ENCODE measurements at places on chromosomes 6 and 20. TPM values are rescaled to one million over a fixed set of nuclear protein-coding genes. Genes with fewer than 3 reads are reported as not detected.
A peak's percentile ranks its signal among the peaks of the same experiment; 100 is the strongest.

- no peak overlapping the region for H3K27ac ChIP-seq
- no peaks in the 10 kb centered on the region for H3K27me3 ChIP-seq
- H3K4me3 ChIP-seq: no peak overlapping the region
- H3K4me1 ChIP-seq: no peaks in the 10 kb centered on the region
- no peak for DNase-seq
Observed at GRCh38 chr6:128567029-128567428, 46.6 kb upstream of the PTPRK start.

DNA sequence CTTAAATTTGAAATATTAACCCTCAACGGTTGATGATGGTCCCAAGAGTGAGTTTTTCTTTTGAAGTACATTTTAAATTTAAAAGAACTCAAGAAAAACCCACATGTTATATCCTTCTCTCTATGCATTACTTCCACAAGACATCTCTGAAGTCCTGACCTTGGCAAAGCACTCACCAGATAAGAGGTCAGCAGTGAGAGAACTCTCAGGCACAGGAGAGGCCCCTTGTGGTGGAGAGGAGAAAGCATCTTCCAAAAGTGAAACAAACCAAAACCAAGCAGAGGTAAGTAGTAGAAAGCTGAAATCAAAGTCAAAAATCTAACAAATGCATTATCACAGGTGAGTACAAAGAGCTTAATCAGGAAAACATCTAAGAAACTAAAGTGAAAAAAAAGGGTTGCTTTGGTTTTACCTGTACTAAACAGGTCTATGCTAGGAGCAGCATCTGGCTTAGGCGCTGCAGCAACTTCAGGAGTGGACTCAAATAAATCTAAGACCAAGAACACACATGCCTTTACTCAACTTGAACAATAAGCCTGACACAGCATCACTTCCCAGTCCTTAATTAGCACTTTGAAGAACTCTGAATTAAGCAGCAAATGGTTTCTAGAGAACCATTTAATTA lies 80.5 kb downstream of the PRSS35 start:
- no peaks in the 10 kb centered on the region for H3K36me3 ChIP-seq
- no peak overlapping the region for H3K4me3 ChIP-seq
- H3K27me3 ChIP-seq: no peaks in the 10 kb centered on the region
- peak; percentile 27 for DNase-seq
- no peaks in the 10 kb centered on the region for H3K4me1 ChIP-seq
- no peak overlapping the region for H3K27ac ChIP-seq

DNA sequence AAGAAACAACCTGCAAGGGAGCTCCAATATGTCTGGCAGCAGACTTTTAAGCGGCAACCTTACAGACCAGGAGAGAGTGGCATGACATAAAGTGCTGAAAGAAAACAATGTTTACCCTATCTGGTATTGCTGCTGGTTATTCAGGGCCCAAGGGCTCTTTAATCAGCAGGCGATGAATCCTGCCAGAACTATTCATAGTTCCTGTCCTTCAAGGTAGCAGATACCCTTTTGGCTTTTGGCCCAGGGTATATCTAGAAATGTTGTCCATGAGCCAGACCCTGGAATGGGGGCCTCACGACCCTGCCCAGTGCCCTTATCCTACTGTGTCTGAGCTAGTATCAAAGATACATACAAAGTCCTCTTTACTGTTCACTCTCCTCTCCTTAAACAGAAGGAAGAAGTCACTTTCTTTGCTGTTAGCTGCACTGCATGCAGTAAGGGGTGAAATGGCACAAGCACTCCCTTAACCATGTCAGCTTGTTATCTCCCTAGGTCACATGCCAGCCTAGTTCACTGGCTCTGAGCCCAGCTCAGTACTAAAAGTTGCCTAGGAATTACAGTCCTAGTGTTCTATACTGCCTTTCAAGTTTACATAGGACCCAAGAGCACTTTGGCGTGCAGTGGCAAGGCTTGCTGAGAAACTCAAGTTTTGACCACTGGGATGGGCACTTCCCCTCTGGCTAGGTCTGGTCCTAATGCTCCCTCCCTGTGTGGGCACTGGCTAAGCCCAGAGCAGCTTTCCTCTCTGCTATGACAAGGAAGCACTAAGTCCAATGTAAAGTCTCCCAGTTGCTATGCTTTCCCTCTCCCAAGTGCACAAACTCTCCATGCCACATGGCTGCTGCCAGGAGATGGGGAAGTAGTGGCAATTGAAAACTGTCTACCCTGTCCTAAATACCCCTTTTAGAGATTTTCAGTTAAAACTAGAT lies 122.0 kb downstream of the HTR1B start:
- no peak overlapping the region for H3K27ac ChIP-seq
- H3K4me3 ChIP-seq: no peak overlapping the region
- no peaks in the 10 kb centered on the region for H3K36me3 ChIP-seq

GRCh38 chr6:32825966-32826365 lies 9.2 kb upstream of the HLA-DOB start:
- H3K27me3 ChIP-seq: no peaks in the 10 kb centered on the region
- DNase-seq: no peak
- no peak overlapping the region for H3K4me3 ChIP-seq
- no peak overlapping the region for H3K27ac ChIP-seq
- H3K4me1 ChIP-seq: no peaks in the 10 kb centered on the region

GRCh38 chr20:47489448-47489872 lies 12.2 kb upstream of the NCOA3 start:
- peaks cover 15% of the 10 kb centered on the region for H3K4me1 ChIP-seq
- no peaks in the 10 kb centered on the region for H3K27me3 ChIP-seq
- no peak overlapping the region for H3K4me3 ChIP-seq

DNA sequence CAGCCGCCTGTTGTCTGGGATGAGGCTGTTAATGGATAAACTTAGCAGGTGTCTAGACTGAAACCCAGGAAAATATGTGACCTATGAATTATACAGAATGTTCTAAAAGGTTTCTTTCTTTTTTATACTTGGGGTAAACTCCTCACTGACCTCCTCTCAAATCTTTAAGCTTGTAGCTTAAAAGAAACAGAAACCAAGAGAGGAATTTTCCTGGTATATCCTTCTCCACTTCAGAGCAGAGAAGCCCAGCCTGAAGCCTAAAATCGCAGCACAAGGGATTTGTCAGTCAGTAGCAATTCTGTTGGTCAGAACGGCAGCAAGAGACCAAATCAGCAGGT lies 99.4 kb upstream of the RIPOR2 start:
- no peaks in the 10 kb centered on the region for H3K27me3 ChIP-seq
- no peaks in the 10 kb centered on the region for H3K4me1 ChIP-seq
- DNase-seq: no peak

DNA sequence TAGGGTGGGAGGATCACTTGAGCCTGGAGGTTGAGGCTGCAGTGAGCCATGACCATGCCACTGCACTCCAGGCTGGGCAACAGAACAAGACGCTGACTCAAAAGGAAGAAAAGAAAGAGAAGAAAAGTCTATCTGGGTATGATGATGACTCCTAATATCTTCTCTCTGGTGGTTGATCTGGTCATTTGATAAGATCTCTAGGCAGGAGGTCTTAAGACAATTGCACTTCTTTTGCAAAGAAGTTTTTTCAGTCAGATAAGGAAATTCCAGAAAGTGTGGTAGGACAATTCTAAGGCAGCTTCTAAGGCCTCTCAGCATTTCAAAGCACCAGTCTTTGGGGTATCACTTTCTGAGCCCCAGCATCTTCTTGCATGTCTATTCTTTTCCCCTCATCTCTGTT lies 7.7 kb upstream of the AIF1 start:
- H3K4me1 ChIP-seq: no peaks in the 10 kb centered on the region
- no peaks in the 10 kb centered on the region for H3K27me3 ChIP-seq
- DNase-seq: no peak
- no peak overlapping the region for H3K27ac ChIP-seq
- H3K36me3 ChIP-seq: no peaks in the 10 kb centered on the region
- no peak overlapping the region for H3K4me3 ChIP-seq

DNA sequence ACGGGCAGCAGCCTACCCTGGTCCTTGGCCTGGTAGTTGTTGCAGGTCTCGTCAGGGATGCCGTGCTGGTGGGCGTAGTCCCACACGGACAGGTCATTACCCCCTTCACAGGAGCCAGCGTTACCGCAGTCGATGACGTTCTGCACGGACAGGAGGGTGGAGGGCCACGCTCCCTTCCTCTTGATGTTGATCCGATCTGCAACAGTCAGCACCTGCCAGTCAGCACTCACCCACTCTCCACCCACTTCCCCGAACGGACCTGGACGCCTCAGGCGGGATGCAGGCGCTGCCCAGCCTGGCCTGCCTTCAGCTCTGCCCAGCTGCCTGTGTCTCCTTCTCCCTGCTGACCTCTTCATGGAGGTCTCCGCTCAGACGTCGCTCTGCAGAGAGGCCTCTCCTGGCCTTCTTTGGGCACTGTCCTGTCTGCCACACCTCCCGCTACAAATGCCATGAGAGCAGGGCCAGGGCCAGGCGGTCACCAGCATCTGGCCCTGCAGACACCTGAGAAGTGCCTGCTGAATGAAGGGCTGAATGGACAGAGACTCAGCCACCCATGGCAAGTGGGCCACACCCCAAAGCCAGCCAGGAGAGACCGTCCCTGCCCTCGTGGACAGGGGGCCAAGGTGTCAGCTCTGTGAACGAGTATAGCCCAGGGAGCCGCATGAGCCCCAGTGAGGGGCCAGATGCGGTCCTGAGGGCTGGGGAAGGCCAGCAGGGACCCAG lies 5.4 kb downstream of the CTSZ start:
- DNase-seq: no peak
- no peak overlapping the region for H3K27ac ChIP-seq
- H3K4me3 ChIP-seq: no peak overlapping the region
- no peaks in the 10 kb centered on the region for H3K27me3 ChIP-seq
- H3K4me1 ChIP-seq: peaks cover 30% of the 10 kb centered on the region

GRCh38 chr6:33914645-33915044 lies 110.8 kb upstream of the MLN start:
- no peaks in the 10 kb centered on the region for H3K36me3 ChIP-seq
- H3K4me3 ChIP-seq: no peak overlapping the region
- no peaks in the 10 kb centered on the region for H3K27me3 ChIP-seq
- no peaks in the 10 kb centered on the region for H3K4me1 ChIP-seq

GRCh38 chr6:146620655-146621054 lies 21.9 kb downstream of the ADGB start:
- no peaks in the 10 kb centered on the region for H3K4me1 ChIP-seq
- no peaks in the 10 kb centered on the region for H3K36me3 ChIP-seq
- no peak overlapping the region for H3K4me3 ChIP-seq

- no peak for DNase-seq
- H3K36me3 ChIP-seq: no peaks in the 10 kb centered on the region
- H3K4me1 ChIP-seq: peaks cover 20% of the 10 kb centered on the region
- no peaks in the 10 kb centered on the region for H3K27me3 ChIP-seq
- no peak overlapping the region for H3K4me3 ChIP-seq
- H3K27ac ChIP-seq: peak overlapping the region; percentile 71
Observed at GRCh38 chr20:51752343-51752951, 15.7 kb downstream of the ATP9A start.

- H3K27ac ChIP-seq: no peak overlapping the region
- H3K4me3 ChIP-seq: no peak overlapping the region
- H3K36me3 ChIP-seq: no peaks in the 10 kb centered on the region
- DNase-seq: no peak
- H3K4me1 ChIP-seq: no peaks in the 10 kb centered on the region
Observed at GRCh38 chr20:5971203-5971602, 20.8 kb downstream of the MCM8 start.

- H3K27me3 ChIP-seq: no peaks in the 10 kb centered on the region
- no peak overlapping the region for H3K27ac ChIP-seq
- H3K4me1 ChIP-seq: no peaks in the 10 kb centered on the region
- DNase-seq: no peak
- H3K4me3 ChIP-seq: no peak overlapping the region
- no peaks in the 10 kb centered on the region for H3K36me3 ChIP-seq
Observed at GRCh38 chr6:68158256-68158655, 476.8 kb upstream of the ADGRB3 start.

DNA sequence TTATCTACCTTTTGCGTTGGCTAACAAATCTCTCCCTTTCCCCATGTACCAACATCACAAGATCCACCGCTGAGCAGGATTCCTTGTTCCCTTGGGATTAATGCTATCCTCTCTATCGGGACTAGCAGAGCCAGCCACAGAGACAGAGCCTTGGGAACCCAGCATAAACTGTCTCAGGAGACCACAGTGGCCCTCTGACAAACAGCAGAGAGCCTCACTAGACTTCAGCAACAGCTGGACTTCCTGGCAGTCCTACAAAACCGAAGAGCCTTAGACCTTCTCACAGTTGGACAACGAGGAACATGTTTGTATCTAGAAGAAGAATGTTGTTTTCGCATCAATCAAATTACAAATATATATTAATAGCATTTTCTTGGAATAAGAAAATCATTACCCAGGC lies 39.6 kb upstream of the POU5F1 start:
- no peak for DNase-seq
- no peaks in the 10 kb centered on the region for H3K36me3 ChIP-seq
- no peak overlapping the region for H3K27ac ChIP-seq

DNA sequence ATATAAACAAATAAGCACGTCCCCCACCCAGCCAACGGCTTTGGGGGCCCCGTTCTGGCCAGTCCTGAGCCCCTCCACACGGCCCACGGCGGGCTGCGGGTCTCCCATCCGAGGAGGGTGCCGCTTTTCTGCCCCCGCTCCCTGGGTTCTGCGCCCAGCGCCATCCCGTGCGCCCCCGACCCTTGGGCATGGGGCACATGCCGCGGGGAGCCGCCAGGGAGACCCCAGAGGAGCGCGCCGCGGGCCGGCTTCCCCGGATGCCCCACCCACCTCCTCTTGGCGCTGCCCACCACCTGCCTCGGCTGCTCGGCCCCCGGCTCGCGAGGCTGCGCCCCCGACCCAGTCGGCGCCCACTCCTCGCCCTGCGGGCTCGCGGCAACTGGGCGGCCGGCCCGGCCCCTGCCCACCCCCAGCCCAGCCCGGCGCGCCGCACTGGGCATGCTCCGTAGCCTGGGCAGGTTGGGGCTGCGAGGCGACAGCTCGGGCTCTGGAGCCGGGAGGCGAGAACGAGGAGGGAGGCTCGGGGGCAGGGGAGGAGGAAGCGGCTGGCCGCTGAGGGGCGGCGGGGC lies 570 bp upstream of the PLCB4 start:
- peaks cover 22% of the 10 kb centered on the region for H3K27me3 ChIP-seq
- peak overlapping the region; percentile 67 for H3K4me3 ChIP-seq
- DNase-seq: peak; percentile 24
- no peaks in the 10 kb centered on the region for H3K4me1 ChIP-seq
- peak overlapping the region; percentile 52 for H3K27ac ChIP-seq

DNA sequence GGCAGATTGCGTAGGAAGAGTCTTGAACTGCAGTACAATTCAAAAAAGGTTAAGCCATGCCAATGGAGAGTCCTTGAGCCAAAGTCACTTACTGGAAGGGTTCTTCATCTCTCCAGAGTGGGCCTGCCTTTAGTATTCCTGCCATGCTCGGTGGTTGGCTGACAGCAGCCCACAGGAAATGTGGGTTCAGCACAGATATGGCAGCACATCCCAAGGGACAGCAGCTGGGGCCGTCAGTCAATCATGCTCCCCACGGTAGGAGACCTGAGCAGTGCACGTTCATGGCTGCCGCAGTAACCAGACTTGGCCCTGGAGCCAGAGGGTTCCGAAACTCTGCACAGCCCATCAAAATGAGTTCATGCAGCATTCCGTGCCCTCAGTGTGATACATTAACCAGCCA lies 63.6 kb upstream of the SIRPA start:
- DNase-seq: no peak
- no peak overlapping the region for H3K27ac ChIP-seq
- peaks cover 30% of the 10 kb centered on the region for H3K4me1 ChIP-seq
- no peak overlapping the region for H3K4me3 ChIP-seq

- H3K36me3 ChIP-seq: no peaks in the 10 kb centered on the region
- no peaks in the 10 kb centered on the region for H3K4me1 ChIP-seq
- H3K27me3 ChIP-seq: no peaks in the 10 kb centered on the region
- DNase-seq: peak; percentile 66
Observed at GRCh38 chr6:27518881-27519795, 46.2 kb upstream of the ZNF184 start.

The HSPA1L gene
- total RNA-seq: 1.9 TPM

The LY6G6C gene
- not detected for total RNA-seq

The SULF2 gene
- 16.1 TPM for total RNA-seq

The BEND6 gene
- 1.2 TPM for total RNA-seq

The OTOR gene
- total RNA-seq: not detected

The RFX6 gene
- 0.27 TPM for total RNA-seq

The KCNG1 gene
- 1.7 TPM for total RNA-seq

The PPP1R16B gene
- 6.7 TPM for total RNA-seq

The GPSM3 gene
- 17.5 TPM for total RNA-seq

The SPEF1 gene
- total RNA-seq: 0.18 TPM
